Parietal lobe (tissue), 2 donors: ENCODE measurements at places on chromosomes 12 and 14. TPM values are rescaled to one million over a fixed set of nuclear protein-coding genes. Genes with fewer than 3 reads are reported as not detected.

The FOXM1 gene
- 3.4 TPM for total RNA-seq

The SLC16A7 gene
- total RNA-seq = 38.2 TPM

The MSI1 gene
- 15.0 TPM for total RNA-seq

The MGP gene
- total RNA-seq = 1.6 TPM

The HOXC12 gene
- total RNA-seq = not detected

The SLC25A21 gene
- total RNA-seq = 1.9 TPM

The GTF2A1 gene
- 47.6 TPM for total RNA-seq

The OR4E1 gene
- not detected for total RNA-seq

The GPHN gene
- total RNA-seq = 138 TPM

The KRR1 gene
- 42.3 TPM for total RNA-seq

The P2RX2 gene
- not detected for total RNA-seq

The MIPOL1 gene
- total RNA-seq = 33.8 TPM

The CCDC196 gene
- not detected for total RNA-seq

The CPM gene
- total RNA-seq = 0.94 TPM

The ZNF891 gene
- total RNA-seq = 30.4 TPM

The OR10A7 gene
- not detected for total RNA-seq

The TULP3 gene
- total RNA-seq = 17.2 TPM

The MUCL1 gene
- total RNA-seq = not detected

The DCAF4 gene
- 14.7 TPM for total RNA-seq

The SOX5 gene
- total RNA-seq = 394 TPM

The PROX2 gene
- total RNA-seq = not detected
